ENCODE measurements at places on chromosomes 2 and 18. TPM values are rescaled to one million over a fixed set of nuclear protein-coding genes. Genes with fewer than 3 reads are reported as not detected.

NXPH2 gene
- 30.4 TPM for total RNA-seq

DTNB gene
- 21.7 TPM for total RNA-seq

KCNIP3 gene
- 6.9 TPM for total RNA-seq

TTN gene
- 3.7 TPM for total RNA-seq

PLA2R1 gene
- 1.7 TPM for total RNA-seq

CDCA7 gene
- total RNA-seq = 17.3 TPM

All from occipital lobe (tissue), 3 donors.